ENCODE measurements at places on chromosomes 6 and 20.

DNA sequence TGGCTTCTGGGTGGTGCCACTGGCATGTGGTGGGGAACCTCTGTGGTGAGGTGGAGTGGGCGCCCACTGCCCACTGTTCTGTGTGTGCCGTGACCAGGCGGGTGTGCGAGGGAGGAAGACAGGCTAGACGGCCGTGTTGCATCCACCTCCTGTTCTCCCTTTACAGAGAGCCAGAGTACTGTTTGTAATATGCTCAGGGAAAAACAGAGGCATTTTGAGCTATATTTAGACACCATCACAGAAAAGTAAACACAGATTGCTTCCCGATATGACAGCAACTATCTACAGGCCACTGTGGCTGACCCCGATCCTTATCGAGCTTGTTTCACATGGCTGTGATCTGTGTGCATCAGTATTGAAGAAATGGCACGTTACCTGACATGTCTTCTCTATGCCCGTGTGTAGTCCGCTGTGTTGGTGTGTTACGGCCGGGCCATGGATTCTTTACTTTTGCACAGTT lies 45.6 kb downstream of the ARID1B start:
- H3K4me3 ChIP-seq = no peak overlapping the region
- no peak for DNase-seq
- peaks cover 74% of the 10 kb centered on the region for H3K4me1 ChIP-seq

DNA sequence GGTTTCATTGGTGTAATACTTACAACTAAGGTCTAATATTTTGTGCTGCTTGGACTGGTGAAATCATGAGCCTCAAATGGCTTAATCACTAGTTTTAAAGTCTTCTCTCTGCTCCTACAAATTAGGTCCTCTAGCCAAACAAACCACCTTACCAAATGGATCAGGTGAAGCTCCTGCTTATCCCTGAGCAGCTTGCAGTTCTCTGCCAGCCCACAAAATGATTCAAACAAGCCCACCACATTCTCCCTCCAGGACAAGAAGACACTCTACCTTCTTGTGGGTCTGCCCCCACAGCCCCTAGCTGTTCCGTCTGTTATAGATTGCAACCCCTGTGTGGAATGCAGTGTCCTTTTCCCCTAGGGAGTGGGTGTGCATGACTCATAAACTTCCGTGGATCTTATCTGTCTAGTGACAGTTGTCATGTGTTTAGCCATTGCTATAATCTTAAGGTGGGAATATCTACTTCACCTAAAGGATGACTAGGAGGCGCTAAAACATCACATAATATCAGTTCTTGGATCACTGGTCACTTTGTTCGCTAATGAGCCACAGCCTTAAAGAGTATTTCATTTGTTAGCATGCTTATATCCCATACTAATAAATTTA lies 940.5 kb upstream of the MANEA start:
- no peaks in the 10 kb centered on the region for H3K4me1 ChIP-seq
- DNase-seq = no peak
- H3K4me3 ChIP-seq = no peak overlapping the region
- H3K27ac ChIP-seq = no peak overlapping the region

GRCh38 chr20:45067558-45067957 lies 33.4 kb downstream of the KCNS1 start:
- H3K36me3 ChIP-seq = peaks cover 40% of the 10 kb centered on the region
- peaks cover 32% of the 10 kb centered on the region for H3K4me1 ChIP-seq
- H3K4me3 ChIP-seq = no peak overlapping the region
- no peak overlapping the region for H3K27ac ChIP-seq
- no peaks in the 10 kb centered on the region for H3K27me3 ChIP-seq

GRCh38 chr6:46715141-46715540 lies 20.0 kb downstream of the PLA2G7 start:
- peaks cover 9% of the 10 kb centered on the region for H3K27me3 ChIP-seq
- no peak overlapping the region for H3K4me3 ChIP-seq
- no peak for DNase-seq
- H3K4me1 ChIP-seq = no peaks in the 10 kb centered on the region

Data from memory B cell (primary cell).